ENCODE measurements at places on chromosomes 3 and 15.
A peak's percentile ranks its signal among the peaks of the same experiment; 100 is the strongest.

DNA sequence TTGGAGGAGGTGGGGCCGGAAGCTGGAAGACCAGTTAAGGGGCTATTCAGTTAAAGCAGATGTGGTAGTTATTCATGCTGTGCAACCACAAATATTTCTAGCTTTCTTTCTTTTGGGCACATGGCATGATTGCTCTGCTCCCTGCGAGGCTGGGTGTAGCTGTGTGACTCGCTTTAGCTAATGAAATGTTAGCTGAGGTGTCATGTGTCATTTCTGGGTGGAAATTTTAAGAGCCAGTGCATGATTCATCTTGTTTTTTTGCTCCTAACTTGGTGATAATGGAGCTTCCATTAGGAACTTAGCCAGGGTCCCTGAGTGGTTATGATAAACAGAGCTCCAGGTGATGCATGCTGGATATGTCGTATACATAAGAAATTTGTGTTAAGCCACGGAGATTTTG lies 300.6 kb downstream of the SATB1 start:
- DNase-seq: peak; percentile 82

DNA sequence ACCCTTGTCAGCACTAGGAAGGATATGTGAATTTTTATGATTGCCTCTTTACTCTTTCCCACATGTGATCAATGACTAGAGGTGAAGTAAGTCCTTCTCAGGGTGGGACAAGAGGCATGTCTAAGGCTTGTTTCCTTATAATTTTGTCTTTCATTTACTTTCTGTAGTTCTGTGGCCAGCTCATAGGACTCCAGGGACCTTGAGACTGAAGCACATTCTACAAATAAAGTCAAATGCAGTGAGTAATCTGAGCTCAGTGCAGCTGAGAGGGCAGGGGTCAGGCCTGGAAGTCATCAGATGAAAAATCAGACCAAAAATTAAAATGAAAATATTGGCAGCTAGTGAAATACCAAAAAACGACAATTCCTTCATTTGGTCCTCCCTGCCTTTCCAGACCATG lies 424.7 kb upstream of the THBS1 start:
- DNase-seq: peak; percentile 74

DNA sequence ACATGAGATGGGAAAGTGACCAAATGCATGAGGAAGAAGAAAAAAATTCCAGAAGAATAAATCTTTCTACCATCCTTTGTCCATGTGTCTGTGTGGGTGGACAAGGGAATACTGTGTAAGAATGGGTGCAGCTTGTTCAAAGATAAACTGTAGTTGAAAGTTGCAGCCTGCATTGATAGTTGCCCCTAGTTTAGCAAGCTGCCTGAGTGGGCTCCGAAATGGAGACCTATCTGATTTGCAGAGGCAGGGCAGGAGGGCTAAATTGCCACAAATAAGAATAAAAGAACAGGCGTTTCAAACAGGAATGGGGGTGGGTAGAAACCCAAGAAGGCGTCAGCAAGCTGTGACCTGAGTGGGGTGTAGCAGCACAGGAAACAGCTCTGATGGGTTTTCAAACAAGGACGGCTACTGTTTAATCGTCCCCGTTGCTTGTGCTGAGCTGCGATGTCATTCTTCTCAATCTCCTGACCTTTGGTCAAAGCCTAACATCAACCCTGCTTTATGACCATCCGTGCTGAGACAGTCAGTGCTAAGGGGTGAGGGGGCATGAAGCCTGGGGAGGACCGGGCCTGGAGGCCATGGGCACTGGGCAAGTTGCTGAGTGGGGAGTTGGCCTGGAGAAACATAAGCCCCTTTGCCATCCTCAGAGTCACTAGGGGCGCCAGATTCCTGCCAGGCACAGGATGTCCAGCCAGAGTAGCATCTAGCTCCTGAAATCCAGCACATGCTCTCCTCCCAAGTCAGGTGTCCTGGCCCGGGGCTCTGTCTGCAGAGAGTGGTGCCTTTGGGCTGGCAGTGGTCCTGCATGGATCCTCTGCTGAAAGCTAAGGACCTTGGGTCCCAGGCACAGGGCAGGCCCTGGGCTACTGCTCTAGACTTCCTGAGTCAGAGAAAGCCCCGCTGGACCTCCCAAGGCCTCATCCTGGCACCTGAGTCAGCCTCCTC lies 19.2 kb upstream of the C15orf39 start:
- peak; percentile 19 for DNase-seq

GRCh38 chr3:114179575-114179974 lies 723 bp upstream of the DRD3 start:
- DNase-seq: peak; percentile 64

DNA sequence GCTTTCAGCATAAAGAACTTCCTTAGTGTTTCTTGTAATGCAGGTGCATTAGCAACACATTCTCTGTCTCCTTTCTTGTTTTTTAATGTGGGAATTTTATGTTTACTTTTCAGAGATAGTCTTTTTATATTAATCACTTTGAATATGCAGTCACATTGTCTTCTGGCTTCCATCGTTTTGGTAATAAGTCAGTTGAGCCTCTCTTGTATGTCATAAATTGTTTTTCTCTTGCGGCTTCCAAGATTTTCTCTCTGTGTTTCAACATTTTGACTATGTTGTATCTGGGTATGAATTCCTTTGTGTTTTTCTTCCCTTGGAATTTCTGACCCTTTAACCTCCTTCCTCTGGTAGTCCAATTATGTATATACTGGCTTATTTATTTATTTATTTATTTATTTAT lies 25.3 kb downstream of the GABRG3 start:
- no peak for DNase-seq

GRCh38 chr3:61765157-61765876 lies 203.9 kb downstream of the PTPRG start:
- no peak for DNase-seq

DNA sequence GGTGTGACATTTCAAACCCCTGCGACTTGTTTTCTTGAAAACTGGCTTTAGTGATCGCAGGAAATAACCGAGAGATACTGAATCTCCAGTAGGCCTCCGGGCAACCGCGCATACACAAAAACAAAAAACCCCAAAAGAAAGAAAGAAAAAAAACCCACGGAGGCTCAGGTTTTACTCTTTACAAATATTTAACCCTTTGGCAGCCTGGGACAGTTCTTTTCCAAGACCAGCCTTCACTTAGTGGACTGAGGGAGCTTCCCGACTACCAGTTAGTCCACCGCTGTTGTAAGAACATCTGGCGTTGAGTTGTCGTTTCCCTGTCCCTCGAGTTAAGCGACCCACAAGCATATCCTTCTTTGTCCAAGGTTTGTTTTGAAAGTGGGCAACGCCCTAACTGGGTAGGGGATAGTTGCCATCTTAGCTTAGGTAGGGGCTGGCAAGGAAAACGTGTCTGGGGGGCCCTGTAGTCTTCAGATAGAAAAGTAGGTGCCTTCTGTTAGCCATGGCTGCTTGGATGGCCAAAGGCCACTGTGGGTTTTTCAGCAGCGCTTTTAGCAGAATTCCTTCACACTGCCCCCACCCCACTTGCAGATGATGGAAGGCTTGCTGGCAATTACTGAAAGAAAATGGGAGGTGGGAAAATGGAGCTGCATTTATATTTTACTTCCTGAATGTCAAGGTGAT lies 6.9 kb downstream of the ISL2 start:
- no peak for DNase-seq

DNA sequence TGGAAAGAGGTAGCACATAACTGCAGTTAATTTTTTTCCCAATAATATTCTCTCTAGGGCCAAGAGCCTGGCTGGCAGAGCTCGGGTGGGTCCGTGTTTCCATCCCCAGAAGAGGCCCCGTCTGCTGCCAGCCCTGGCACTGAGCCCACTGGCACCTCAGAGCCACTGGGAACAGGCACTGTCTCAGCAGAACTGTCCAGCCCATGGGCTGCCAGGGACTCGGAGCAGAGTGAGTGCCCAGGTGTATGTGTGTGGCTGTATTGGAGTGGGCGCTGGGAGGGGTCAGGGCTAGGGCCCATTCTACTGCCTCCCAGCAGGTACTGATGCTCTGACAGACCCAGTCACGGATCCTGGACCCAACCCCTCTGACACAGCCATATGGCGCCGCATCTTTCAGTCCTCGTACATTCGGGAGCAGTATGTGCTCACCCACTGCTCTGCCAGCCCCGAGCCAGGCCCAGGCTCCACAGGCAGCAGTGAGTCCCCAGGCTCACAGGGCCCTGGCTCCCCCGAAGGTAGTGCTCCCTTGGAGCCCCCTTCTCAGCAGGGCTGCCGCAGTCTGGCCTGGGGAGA lies 8.9 kb downstream of the VWA5B2 start:
- DNase-seq: no peak

GRCh38 chr3:15301761-15302160 lies 30.6 kb downstream of the SH3BP5 start:
- no peak for DNase-seq

GRCh38 chr3:129233538-129233937 lies 15.9 kb upstream of the COPG1 start:
- DNase-seq: no peak

DNA sequence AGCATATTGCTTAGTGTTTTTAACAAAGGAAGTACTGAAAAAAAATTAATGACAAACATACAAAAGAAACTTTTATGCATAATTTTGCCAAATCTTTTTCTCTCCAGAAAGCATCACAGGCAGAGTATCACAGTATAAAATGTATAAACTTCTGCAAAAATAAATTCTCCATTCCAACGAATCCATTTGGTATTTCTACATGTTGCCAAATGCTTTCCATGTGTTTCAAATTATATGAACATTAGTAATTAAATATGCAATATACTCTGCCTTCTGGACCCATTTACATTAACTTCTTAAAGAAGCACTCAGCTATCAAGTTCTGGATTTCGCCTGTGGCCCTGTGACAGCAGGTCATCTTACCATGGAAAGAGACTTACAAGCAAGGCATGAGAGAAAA lies 189.1 kb upstream of the ALCAM start:
- peak; percentile 30 for DNase-seq

GRCh38 chr15:43085921-43086320 lies 19.9 kb downstream of the UBR1 start:
- DNase-seq: peak; percentile 61

- DNase-seq: no peak
Measured at GRCh38 chr3:157487339-157487738, 15.9 kb downstream of the VEPH1 start.

DNA sequence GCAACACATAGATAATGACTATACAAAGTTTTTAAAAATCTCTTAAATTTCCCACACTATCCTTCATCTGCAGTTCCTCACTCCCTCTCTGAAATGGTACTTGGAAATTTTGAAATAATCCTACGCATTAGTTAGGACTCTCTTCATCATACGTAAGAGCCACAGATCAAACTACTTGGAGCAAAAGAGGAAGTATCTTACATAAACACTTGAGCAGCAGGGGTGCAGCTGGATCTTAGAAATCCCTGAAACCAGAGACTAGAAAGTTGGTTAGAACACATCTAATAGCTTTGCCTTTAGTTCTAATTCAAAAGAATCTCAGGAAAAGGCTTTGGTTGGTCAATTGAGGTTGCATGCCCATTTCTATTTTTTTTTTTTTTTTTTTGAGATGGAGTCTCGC lies 38.8 kb upstream of the ZNF445 start:
- DNase-seq: no peak

- no peak for DNase-seq
Measured at GRCh38 chr3:55245351-55245750, 241.8 kb downstream of the WNT5A start.

GRCh38 chr15:47340571-47340920 lies 376.8 kb upstream of the SEMA6D start:
- no peak for DNase-seq

- no peak for DNase-seq
Measured at GRCh38 chr3:109900783-109901182, 563.4 kb upstream of the DPPA4 start.

- no peak for DNase-seq
Measured at GRCh38 chr15:39250001-39250400, 330.9 kb upstream of the THBS1 start.

DNA sequence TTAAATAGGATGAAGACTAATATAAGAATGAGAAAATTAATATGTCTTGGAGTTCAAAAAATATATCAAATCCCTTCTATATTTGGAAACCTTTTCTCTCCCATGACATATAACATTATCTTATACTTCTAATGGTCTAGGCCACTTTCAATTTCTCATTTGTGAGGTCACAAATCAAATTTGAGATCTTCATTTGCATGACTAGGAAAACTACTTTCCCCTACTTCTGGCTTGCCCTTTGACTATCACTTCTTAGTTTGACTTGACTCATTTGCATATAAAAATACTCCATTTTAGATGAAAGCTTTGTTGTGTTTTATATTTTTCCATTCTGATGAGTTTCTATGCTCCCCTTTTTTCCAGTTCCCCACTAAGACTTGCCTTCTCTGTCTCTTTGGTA lies 598.6 kb upstream of the TBL1XR1 start:
- no peak for DNase-seq

DNA sequence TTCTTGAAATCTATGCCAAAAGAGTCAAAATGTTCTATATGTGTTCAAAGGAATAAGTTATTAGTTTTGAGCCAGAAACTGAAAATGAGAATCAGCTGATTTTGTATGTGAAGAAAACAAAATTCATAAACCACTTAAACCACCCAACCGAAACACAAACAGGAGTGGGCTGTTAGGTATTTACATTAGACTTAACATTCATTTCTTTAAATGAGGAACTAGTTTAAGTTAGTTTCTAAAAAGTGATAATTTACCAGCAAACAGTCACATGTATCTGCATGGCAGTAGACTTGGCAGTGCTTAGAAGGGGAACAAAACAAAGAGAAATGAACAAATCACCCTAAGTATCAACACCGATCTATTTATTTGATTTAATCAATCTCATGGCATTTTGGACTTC lies 128.0 kb downstream of the GMNC start:
- no peak for DNase-seq

GRCh38 chr3:82194870-82195269 lies 433.4 kb upstream of the GBE1 start:
- DNase-seq: no peak

GRCh38 chr3:9780458-9780812 lies 10.7 kb upstream of the CAMK1 start:
- DNase-seq: no peak

DNA sequence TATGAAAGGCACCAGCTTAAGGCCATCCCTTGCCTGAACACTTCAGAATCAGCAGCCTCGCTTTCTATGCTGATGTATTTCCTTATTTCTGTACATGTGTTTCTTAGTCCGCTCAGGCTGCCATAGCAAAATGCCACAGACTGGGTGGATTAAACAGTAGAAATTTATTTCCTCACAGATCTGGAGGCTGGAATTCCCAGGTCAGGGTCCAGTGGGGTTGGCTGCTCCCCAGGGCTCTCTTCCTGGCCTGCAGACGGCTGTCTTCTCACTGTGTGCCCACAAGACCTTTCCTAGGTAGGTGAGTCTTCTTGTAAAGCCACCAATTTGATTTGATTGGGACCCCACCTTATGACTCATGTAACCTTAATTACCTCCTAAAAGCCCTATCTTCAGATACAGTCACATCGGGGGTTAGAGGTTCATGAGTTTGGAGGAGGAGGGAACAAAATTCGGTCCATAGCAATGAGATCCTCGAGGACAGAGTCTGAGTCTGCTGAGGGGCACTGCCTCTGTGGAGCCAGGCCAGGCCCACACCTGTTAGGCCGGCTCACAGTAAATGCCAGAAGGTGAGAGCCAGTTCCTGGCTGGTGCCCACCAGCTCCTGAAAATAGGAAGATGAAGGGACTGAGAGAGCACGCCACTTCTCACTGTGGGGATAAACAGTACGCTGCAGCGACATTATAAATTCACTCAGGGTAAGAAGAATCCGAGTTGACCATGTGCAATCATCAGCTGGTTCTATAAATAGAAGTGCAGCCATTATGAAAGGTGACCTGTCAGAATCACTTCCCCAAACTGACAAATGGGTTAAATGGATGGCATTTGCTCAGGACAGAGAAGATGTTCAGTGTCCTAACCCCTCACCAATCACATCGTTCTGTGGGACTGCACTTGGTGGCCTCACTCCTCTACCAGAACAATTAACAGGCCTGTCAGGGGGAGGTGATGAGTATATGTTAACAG lies 41.1 kb downstream of the CTXND1 start:
- DNase-seq: no peak
